ENCODE measurements at places on chromosomes 12 and 14.
A peak's percentile ranks its signal among the peaks of the same experiment; 100 is the strongest.

DNA sequence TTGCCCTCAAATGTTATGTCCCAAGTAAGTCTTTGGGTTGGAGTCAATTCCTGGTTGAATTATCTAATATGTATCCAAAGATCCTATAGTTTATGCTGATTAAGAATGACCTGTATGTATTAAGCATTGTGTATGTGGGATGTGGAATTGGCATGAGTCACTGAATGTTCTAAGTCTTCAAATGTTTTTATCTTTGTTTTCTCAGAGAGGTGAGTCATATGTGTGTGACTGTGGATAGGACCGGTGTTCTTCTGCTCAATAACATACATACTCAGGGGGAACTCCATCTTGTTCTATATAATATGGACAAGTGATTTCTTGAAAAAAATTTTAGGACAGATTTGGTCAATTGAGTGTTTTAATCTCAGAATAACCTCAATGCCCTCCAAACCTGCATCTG is 57.9 kb downstream of the NAV3 start:
- no peak for DNase-seq

- DNase-seq, result no peak
Observed at GRCh38 chr14:26289891-26290486, 307.8 kb downstream of the NOVA1 start.

- DNase-seq, result peak; percentile 43
Observed at GRCh38 chr14:50342221-50343078, 30.3 kb downstream of the DMAC2L start.

- no peak for DNase-seq
Observed at GRCh38 chr12:50121641-50122040, 9.6 kb downstream of the COX14 start.

DNA sequence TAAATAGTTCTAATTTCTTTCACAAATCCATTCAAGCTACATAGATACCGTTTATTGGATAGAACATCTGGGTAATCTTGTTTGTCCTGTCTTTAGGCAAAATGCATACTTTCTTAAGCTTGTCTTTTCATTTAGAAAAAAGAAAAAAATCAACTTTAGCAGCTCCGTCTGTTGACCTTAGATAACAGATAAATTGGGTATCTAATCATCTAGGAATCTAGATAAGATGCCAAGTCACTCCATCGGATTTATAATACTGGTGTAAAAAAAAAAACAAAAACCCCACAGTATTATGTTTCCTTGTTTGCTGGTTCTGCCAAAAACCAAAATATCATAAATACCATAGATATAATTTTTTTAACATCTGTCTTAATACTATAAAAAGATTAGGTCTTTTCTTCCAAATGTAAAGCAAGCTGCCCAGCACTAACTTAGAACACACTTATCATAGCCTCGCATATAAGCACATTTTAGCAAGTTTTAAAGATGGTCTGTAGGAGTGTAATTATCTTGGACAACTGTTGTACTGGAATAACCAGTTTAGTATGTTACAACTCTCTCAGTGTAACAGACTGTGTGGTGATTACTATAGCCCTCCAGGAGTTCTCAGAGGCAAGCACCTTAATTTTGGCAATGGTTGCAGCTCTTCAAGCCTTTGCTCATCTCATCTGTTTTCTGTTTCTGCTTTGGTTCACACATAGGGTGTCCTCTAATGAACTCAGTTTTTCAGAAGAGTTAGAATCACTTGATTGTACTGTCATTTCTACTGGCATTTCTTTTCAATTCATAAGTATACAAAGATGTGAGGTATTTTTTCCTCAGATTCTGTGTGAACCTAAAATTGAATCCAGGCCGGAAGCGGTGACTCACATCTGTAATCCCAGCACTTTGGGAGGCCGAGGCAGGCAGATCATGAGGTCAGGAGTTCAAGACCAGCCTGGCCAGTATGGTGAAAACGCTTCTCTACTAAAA is 83.1 kb downstream of the ANO6 start:
- no peak for DNase-seq

DNA sequence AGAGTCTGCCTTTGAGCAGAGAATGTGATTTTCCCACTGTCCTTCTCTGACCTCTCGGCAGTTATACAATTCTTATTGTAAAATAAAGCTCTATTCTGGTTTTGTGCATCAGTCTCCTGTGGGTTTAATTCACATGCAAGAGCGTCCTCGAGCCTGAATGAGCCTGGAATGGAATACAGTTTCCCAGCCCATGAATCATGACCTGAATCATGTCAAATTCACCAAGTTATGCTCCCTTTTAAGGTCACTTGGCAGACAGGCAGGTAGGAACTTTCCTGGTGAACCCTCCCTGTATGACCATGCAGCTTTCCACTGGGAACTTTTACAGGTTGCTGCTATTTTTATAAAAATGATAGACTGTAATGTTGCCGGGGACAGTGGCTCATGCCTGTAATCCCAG is 41.7 kb downstream of the BICD1 start:
- DNase-seq, result no peak

Measured in activated CD8-positive, alpha-beta memory T cell treated with anti-CD3 and anti-CD28 coated beads, Interleukin-2, amount 50 U/mL, for 4 hours (primary cell).